ENCODE measurements at places on chromosomes 1 and 21.

DNA sequence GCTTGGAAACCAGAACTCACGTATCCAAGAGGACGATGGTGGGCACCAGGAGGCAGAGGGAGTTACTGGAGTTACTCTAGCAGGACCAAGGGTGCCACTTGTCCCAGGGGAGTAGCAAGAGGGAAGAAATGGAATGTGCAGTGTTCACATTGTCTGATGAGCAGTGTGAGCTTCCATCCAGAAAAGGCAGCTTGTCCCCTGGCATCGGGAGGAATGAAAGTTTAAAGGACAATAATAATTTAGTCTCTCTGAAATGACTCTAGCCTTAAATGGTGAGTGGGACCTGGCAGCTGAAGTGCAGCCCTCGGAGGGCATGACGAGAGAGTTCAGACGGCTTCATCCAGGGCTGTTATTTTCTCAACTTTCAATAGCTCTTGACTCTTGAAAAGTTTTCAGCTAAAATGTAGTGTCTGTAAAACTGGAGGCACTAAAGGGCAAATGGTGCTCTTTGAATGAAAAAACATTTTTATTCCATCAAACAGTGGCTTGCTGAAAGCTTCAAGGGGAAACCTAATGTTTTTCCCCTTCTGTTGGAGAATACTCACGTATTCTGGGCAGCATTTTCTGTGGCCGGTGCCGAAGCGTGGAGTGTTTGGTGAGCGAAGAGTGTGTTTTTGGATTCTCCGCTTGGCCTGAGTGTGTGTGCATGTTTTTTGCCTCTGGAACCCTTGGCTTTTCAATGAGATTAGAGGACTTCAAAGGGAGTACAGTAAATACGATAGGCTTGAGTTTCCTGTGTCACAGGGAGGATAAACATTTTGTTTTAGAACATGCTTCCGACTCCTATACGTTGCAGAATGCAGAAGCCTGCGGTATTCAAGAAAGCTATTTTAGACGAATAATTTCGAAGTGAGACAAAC, 157.3 kb downstream of the GALNT2 start:
- DNase-seq = no peak

GRCh38 chr1:2300851-2301606, 72.9 kb downstream of the SKI start:
- DNase-seq = peak; percentile 86

- DNase-seq = no peak
These were observed 160.5 kb downstream of the TBX15 start for GRCh38 chr1:118827636-118828035.

GRCh38 chr1:28021064-28021463, 61.3 kb downstream of the XKR8 start:
- DNase-seq = no peak

DNA sequence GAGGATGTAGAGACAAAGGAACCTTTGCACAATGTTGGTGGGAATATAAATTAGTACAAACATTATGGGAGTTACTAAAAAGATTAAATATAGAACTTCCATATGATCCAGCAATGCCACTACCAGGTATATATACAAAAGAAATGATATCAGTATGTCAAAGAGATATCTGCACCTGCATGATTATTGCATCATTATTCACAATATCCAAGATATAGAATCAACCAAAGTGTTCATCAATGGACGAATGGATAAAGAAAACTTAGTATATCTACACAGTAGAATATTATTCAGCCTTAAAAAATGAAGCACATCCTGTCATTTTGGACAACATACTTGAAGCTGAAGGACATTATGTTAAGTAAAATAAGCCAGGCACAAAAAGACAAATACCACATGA, 61.8 kb upstream of the USH2A start:
- DNase-seq = no peak

DNA sequence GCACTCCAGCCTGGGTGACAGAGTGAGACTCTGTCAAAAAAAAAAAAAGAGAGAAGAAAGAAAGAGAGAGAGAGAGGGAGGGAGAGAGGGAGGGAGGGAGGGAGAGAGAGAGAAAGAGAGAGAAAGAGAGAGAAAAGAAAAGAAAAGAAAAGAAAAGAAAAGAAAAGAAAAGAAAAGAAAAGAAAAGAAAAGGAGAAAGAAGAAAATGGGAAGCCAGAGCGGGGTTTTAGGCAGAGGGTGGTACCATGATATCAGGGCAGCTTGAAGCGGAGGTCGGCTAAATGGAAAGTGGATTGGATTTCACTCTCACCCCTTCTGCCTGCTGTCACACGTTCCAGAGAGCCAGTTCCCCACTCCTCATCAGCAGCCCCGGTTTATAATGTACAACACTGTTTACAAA, 1.9 kb downstream of the TMCO4 start:
- no peak for DNase-seq

GRCh38 chr1:51564124-51564523, 45.1 kb upstream of the EPS15 start:
- DNase-seq = no peak

All from hematopoietic multipotent progenitor cell treated with erythropoietin and hydrocortisone succinate and interleukin-3 and kit ligand, for 8 days (in vitro differentiated cells).